EH (cell line): ENCODE measurements at places on chromosomes 13 and 19.
A peak's percentile ranks its signal among the peaks of the same experiment; 100 is the strongest.

- no peak for DNase-seq
These were observed 328.6 kb downstream of the SLITRK5 start for GRCh38 chr13:87999788-88000187.

- peak; percentile 94 for DNase-seq
These were observed 1.2 kb downstream of the LONP1 start for GRCh38 chr19:5718579-5719273.

DNA sequence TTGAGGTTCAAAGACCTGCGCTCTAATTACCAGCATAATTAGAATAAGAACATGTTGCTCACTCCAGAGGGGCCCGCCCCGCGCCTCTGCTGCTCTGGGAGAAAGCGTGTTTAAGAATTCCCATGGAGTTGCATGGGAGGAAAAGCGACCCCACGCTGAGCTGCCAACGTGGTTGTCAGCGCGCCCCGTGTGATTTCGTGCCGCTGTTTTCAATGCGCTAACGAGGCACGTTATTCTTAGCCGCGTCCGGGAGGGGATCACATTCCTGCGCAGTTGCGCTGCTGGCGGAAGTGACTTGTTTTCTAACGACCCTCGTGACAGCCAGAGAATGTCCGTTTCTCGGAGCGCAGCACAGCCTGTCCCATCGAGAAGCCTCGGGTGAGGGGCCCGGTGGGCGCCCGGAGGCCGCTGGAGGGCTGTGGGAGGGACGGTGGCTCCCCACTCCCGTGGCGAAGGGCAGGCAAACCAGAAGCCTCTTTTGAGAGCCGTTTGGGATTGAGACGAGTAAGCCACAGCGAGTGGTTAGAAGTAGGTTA is 173.8 kb upstream of the SOX1 start:
- DNase-seq, result no peak

DNA sequence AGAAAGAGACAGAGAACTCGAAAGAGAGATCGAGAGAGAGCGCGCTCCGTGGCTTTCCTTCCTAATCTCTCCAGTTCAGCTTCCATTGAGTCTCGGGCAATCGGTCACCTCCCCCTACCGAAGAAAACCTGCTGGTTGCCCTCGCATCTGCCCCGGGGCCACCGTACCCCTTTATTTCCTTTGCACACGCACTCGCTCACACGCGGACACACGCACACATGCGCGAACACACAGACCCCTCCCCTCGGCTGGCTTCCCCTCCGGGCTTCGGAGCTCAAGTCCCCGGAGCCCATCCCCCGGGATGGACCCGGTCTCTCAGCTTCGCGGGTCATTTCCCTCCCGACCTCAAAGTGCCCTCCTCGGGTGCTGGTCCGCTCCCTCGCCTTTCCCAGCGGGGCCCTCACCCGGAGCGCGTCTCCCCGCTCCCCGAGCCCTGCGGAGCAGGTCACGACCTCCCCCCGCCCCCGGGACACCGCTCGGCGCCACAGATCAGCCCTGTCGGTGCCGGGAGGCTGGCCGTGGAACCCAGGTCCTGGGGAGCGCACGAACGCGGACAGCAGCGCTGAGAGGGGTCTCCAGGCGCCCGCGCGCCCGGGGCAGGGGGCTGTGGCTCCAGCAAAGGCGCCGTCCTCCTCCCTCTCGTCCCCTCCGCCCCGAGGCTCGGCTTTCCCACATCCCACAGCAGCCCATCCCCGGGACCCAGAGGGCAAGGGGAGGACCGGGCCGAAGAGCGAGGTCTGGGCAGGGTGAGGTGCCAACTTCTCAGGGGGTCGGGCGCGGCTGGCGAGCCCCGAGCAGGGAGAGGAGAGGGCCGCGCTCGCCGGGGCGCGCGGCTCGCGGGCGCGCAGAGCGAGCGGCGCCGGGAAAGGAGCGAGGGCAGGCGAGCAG is 1.8 kb downstream of the DACH1 start:
- DNase-seq, result no peak

- peak; percentile 46 for DNase-seq
These were observed at the start of gene SYT5 for GRCh38 chr19:55179606-55180484. TSS of gene SYT5 (minus strand) at chr19:55180289. CDS start at chr19:55179041, 1,248 bp downstream.
